Stimulated activated CD8-positive, alpha-beta memory T cell treated with anti-CD3 and anti-CD28 coated beads, Interleukin-4, amount 100 ng/mL, for 24 hours (primary cell): ENCODE measurements at places on chromosomes 3 and 15.
A peak's percentile ranks its signal among the peaks of the same experiment; 100 is the strongest.

GRCh38 chr3:36900474-36901443, 44.1 kb downstream of the TRANK1 start:
- DNase-seq, result no peak

- no peak for DNase-seq
Observed at GRCh38 chr3:53550005-53550620, 55.7 kb downstream of the CACNA1D start.

- DNase-seq, result no peak
Observed at GRCh38 chr15:33766389-33766788, 201.9 kb upstream of the CHRM5 start.

- DNase-seq, result no peak
Observed at GRCh38 chr15:101651554-101652097, 555 bp downstream of the TM2D3 start.

DNA sequence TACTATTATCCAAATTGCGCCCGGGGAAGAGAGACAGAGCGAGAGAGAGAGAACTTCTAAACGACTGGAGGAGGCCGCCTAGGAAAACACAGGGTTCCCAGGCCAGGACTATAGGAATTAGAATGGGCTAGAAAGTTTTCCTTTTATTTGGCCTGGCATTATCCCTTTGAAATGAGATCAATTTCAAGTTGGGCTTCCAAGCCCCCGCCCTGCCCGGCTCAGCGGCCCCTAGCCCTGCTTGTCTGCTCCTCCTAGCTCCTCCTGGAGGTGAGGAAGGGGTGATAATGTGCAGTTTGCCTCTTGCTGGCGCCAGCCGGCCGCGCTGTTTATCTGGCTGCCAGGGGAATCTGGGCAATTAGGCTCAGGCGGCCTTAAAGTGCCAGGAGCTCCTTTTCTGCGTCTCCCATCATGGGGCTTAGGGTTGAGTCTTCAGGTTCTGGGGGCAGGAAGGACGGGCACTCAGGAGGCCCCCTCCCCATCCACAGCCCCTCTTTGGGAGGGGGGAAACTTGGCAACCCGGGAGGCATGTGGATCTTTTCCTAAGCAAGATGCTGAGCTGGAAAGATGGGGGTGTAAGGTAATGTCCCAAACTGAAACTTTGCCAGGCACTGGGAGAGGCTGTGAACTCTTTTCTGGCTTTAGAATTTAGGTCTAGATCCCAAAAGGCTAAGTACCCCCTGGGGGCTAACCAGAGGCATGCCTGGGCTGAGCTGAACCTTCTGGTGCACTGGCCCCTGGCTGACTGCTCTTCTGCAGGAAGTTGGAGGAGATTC, 5.5 kb downstream of the SMAD6 start:
- DNase-seq, result no peak

DNA sequence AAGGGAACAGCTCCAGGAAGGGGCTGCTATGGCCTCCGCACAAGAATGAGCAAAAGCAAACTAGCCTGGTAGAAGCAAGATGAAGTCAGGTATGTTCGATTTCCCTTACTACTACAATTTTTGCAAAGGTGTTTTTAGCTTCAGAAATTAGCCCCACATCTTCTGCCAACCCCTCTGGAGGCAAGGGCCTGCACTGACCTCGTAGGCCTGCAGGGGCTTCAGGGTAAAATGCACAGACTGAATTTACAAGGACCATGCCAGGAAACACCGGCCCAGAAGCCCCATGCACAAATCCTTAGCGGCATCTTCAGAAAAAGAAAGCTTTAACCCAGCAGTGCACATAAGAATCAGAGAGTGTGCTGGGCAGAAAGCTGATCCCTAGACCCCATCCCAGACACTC, 53.0 kb downstream of the SLC6A1 start:
- no peak for DNase-seq

- DNase-seq, result no peak
Observed at GRCh38 chr15:69395991-69396390, 18.2 kb upstream of the KIF23 start.

GRCh38 chr15:85621094-85621493, 173.6 kb downstream of the KLHL25 start:
- DNase-seq, result no peak

DNA sequence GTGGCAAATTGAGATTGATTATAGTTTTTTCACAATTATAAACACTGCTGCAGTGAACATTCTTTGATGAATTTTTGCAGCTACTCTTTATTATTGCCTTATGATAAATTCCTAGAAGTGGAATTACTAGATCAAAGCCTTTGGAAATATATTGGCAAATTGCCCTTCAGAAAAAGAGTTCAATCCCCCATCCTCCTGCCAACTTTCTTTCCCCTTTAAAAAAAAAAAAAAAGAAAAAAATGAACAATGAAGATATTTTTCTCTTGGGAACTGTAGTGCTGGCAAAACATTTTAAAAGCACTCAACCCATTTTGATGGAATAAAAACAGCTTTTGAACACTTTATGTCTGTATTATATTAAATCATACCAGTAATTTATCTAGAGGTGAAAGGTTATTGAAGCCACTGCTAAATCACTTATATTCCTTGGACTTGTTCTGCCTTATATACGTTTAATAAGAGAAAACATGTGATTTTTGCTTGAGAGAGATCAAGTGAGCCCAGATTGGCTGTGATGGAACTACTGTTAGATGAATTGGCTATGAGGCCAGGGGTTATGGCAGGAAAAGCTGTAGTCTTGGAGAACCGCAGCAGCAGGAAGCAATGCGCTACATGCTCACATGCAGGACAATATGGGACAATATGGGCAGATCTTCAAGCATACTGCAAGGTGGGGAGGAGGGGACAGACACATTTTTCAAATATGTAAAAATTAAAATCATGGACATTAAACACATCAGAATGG, 212.8 kb upstream of the C2CD4B start:
- no peak for DNase-seq

DNA sequence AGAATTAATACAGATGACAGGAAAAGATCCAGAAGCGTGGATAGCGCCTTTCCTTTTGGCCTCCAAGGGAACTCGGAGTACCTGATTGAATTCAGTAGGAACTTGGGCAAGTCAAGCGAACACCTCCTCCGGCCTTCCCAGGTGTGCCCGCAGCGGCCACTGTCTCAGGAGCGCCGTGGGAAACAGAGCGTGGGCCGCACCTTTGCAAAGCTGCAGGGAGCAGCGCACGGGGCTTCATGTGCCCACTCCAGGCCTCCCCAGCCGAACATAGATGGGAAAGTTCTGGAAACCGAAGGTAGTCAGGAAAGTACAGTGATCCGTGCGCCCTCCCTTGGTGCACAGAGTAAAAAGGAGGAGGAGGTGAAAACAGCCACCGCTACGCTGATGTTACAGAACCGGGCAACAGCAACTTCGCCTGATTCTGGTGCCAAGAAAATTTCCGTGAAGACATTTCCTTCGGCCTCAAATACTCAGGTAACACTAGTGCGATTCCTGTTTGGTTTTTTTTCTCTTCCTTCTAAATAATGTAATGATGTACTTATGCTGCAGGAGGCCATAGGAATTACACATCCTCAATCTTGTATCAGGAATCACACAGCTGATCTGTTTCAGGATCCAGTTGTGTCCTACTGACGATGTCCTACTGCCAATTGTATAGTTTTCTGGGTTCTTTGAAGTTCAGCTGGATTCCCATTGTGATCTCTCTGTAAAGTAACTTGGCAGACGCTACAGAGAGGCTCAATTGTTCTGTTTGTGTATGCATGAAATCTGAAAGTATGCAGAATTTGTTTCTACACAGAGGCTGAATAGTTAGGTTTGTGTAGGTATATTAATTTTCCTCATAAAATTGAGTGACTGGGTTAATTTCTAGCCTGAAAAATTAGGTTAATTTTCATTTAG, 63.1 kb downstream of the CGNL1 start:
- DNase-seq, result no peak

GRCh38 chr3:72657666-72658065, 190.6 kb downstream of the SHQ1 start:
- DNase-seq, result peak; percentile 16

DNA sequence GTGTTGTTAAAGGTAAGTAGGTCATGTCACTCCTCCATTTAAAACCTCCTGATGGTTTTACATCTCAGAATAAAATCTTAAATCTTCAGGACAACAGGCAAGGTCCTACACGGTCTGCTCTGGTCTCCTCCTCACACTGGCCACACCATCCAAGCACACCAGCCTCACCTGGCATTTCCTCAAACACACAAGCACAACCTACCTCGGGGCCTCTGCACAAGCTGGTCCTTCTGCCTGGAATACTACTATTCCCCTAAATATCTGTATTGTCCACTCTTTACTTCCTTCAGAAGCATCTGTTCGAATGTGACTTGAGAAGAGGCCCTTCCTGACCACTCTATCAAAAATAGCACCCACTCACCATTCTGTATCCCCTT, 1.8 kb downstream of the GORASP1 start:
- no peak for DNase-seq

GRCh38 chr3:147699175-147699838, 290.1 kb downstream of the ZIC1 start:
- DNase-seq, result no peak

GRCh38 chr3:56702490-56703315, 19.6 kb upstream of the TASOR start:
- no peak for DNase-seq

GRCh38 chr15:98164986-98165385, 204.5 kb downstream of the ARRDC4 start:
- DNase-seq, result no peak

- DNase-seq, result no peak
Observed at GRCh38 chr3:151283907-151284461, 5.6 kb upstream of the P2RY14 start.

DNA sequence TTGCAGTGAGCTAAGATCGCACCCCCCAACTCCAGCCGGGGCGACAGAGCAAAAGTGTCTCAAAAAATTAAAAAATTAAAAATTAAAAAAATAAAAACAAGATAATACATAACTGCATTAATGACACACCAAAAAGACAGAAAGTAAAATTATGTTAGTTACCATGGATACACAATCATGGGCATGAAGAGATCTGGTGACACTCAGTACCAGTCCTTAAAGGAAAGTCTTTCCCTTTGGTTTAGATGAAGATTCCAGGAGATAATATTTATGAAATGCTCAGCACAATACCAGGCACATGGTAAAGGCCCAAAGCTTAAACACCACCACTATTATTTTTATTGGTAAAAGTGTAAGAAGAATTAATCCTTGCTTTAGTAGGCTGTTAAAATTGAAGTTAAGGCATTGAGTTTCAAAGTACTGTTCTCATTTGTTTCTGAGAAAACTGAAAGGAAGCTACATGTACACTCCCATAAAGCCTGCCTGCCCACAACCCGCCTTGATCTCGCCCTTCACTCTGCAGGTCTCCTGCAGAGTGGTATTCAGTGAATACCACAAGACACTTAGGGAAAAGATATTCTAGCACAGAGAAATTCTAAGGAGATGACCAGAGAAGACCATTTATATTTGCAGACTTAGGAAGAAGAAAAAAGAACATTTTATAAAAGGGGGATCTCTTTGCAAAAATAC, 52.3 kb downstream of the SUCLG2 start:
- DNase-seq, result no peak

- DNase-seq, result no peak
Observed at GRCh38 chr3:463252-464192, 267.0 kb downstream of the CHL1 start.

- DNase-seq, result no peak
Observed at GRCh38 chr3:61233746-61234145, 17.5 kb downstream of the FHIT start.

DNA sequence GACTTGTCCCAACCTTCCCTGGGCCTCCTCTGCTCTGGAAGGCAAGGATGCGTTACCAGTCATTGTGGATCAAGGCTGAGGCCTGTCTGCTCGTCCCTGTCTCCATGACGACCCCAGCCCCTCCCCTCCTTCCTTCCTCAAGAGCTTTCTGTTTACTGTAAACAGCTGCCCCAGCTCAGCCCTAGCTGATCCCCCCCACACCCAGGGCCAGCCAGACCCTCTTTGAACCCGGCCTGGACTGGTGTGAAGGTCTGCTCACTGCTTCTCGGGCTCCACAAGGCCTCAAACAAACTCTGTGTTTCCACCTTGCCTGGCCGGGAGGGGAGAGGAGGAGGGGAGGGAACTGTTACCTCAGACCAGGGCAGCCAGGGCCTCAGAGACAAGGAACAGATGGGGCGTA, 16.9 kb downstream of the VPS18 start:
- DNase-seq, result no peak

- no peak for DNase-seq
Observed at GRCh38 chr3:10804183-10804648, 11.8 kb upstream of the SLC6A11 start.

- DNase-seq, result no peak
Observed at GRCh38 chr15:70323111-70323851, 225.6 kb upstream of the TLE3 start.

- DNase-seq, result no peak
Observed at GRCh38 chr15:63264688-63265293, 12.6 kb upstream of the APH1B start.

DNA sequence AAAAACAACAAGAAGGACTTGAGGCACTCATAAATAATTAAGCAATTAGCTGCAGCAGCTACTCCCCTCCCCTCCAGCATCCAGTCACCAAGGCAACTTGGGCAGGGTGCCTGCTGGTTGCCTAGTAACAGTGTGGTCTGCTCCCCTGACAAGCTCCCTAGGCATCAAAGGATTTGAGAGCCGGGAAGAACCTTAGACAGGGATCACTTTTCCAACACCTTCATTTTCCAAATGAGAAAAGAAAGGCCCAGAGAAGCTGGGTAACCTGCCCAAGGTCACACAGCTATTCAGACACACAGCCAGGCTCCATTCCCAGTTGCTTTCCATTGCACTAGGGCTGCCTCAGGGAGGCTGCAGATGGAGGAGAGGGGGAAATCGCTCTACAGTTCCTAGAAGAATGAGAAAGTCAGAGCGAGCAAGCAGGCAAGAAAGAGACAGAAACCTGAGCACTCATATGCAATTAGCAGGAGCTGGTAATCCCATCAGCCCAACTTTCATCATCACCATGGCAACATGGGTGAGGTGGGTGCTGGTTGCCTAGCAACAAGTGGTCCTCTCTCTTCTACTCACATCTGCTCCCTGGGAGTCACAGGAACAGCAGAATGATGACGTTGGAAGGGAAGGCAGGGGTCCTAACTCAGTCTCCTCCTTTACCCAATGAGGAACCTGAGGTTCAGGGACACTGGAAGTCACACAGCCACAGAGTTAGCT, 3.6 kb upstream of the EIF4E3 start:
- no peak for DNase-seq

GRCh38 chr3:181330821-181331563, 341.5 kb upstream of the DNAJC19 start:
- no peak for DNase-seq

DNA sequence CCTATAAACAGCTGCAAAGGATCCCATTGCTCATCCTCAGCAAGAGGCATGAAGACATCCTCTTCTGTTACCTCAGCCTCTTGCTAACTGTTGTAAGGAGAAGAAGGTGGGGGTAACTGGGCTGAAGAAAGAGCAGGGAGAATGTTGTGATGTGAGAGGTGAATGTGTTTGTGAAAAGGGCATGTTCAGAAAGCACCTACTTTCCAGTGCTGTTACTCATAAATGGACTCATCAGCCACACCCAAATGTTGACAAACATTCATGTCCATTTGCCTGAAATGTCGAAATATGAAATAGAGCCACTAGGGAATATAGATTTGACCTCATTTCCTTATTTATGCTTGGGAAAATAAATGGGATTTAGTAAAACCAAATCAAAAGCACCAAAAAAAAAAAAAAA, 12.6 kb downstream of the SLC24A1 start:
- no peak for DNase-seq
